ENCODE measurements at places on chromosomes 3 and 15. TPM values are rescaled to one million over a fixed set of nuclear protein-coding genes. Genes with fewer than 3 reads are reported as not detected.
A peak's percentile ranks its signal among the peaks of the same experiment; 100 is the strongest.

The LZTFL1 gene
- 14.2 TPM for total RNA-seq

The SUSD5 gene
- total RNA-seq, result not detected

The DALRD3 gene
- total RNA-seq, result 37.2 TPM

The MTMR10 gene
- total RNA-seq, result 9.7 TPM

GRCh38 chr3:150242220-150242936 lies 165.7 kb upstream of the TSC22D2 start:
- peak; percentile 52 for DNase-seq

- no peak for DNase-seq
These were observed 193.4 kb downstream of the ZNF621 start for GRCh38 chr3:40718209-40718608.

- no peak for DNase-seq
These were observed 43.1 kb downstream of the LRRN1 start for GRCh38 chr3:3842356-3842755.

DNA sequence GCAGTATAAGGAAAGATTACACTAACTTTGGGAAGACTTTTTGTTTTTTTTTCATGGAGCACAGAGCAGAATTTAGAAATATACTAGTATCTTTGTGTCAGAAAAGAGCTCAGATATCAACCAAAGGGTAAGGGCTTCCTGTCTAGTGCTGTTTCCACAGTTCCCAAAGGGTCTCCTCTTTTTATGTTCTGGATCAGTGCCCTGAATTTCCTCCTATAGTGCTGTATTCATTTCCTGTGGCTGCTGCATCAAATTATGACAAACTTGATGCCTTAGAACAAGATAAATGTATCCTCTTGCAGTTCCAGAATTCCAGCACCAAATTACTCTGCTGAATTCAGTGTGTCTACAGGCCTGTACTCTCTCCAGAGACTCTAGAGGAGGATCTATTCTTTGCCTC lies 219.8 kb upstream of the THRB start:
- DNase-seq, result no peak

- peak; percentile 56 for DNase-seq
These were observed 92.3 kb upstream of the COL8A1 start for GRCh38 chr3:99545941-99546580.

Measured in PC-3 (cell line).